Diencephalon (tissue), 1 donor: ENCODE measurements at places on chromosomes 7 and 10. TPM values are rescaled to one million over a fixed set of nuclear protein-coding genes. Genes with fewer than 3 reads are reported as not detected.

WEE2 gene
- total RNA-seq, result 0.23 TPM

SCART1 gene
- total RNA-seq, result 1.2 TPM

MMP21 gene
- total RNA-seq, result 0.46 TPM

TFPI2 gene
- 0.92 TPM for total RNA-seq

FAM25A gene
- total RNA-seq, result not detected

POR gene
- 62.5 TPM for total RNA-seq
